NCI-H1417 (cell line): ENCODE measurements at places on chromosomes 13 and 19.

GRCh38 chr19:35029737-35030256 is 473 bp upstream of the SCN1B start:
- no peak for DNase-seq

GRCh38 chr13:72514146-72514545 is 213.3 kb downstream of the MZT1 start:
- no peak for DNase-seq

GRCh38 chr13:51246025-51246417 is 23.8 kb downstream of the FAM124A start:
- DNase-seq: no peak

GRCh38 chr19:4182084-4182810 is at the start of the genes ANKRD24 and SIRT6:
Gene ANKRD24, plus strand, starts transcription at chr19:4182689. Its CDS starts 3,737 bp downstream, at chr19:4186426.
Gene SIRT6, minus strand, starts transcription at chr19:4182563. Its CDS starts 24 bp downstream, at chr19:4182539.
- peak; percentile 97 for DNase-seq

DNA sequence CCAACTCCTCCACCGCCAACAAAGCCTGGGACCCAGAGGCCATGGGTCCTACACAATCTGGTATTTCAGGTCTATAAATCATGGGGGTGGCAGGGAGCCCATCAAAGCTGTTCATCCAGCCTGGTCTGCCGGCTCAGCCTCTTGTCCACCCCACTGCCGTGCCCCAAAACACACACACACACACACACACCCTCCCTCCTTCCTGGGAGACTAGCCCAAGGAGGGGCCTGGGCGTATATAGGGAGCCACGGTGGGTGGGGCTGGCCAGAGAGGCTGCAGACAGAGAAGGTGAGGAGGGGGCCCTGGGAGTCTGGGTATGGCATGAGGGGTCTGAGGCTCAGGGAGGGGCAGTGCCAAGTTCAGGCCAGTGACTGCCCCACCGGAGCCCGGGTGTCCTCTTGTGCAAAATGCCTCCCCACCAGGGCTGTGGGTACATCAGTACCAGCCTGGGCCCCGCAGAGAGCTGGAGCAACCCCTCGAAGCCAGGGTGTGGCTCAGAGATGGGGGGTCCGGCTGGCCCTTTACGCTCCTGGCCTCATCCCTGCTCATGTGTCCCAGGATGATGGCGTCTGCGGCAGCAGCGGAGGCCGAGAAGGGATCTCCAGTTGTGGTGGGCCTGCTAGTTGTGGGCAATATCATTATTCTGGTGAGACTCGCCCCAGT is at the start of gene UPK1A:
Gene UPK1A (plus strand): TSS at position 267 of the 663 bp plus-strand sequence. CDS start 296 bp downstream, at position 563.
- no peak for DNase-seq

DNA sequence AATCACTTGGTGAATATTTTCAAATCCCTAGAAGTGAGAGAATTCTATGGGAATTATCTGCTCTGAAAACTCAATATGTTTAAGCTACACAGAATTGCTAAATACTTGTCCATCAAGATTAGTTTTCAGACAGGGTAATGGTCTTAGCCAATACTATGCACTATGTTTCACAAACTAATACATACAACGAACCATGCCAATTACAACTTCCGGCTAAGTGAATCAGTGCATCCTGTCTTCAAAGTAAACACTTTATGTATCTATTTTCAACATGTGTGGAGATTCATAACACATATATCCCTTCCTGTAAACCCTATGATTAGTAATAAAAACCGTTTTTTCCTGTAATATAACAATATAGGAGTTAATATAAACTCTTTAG is 181.5 kb downstream of the POSTN start:
- no peak for DNase-seq

DNA sequence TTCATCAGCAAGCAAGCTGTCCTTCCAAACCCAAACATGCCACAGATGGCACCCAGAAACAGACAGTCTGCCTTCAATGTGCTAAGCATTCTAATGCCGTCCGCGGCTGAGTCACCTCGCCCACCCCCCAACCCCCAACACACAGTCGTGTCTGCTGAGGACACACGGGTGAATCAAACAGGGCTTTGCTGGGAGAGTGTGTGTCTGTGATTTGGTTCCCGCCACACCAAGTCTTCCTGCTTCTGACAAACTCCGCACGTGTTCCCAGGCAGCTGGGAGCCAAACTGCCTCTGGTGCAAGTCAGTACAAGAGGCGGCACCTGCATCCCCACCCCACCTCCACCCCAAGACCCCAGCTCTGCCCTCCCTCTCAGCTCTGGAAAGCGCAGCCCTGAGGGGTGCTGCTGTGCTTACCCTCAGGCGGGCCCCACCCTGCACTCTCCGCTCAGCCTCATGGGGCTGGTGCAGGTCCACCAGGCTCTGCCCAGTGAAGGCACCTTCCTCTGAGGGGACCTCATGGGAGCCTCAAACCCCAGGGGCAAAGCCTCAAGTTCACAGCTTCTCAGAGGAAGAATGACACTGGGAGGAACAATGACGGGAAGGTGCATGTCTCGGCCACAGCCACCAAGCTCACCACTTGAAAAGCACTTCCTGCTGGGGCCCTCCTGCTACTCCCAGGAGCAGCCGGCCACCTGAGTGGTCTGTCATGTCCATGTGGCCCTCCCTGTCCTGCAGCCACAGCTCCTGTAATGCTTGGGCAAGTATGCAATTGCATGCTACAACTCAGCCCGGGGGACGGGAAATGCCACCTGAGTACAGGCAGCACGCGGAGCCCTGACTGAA is 15.0 kb upstream of the SLC35E1 start:
- no peak for DNase-seq

DNA sequence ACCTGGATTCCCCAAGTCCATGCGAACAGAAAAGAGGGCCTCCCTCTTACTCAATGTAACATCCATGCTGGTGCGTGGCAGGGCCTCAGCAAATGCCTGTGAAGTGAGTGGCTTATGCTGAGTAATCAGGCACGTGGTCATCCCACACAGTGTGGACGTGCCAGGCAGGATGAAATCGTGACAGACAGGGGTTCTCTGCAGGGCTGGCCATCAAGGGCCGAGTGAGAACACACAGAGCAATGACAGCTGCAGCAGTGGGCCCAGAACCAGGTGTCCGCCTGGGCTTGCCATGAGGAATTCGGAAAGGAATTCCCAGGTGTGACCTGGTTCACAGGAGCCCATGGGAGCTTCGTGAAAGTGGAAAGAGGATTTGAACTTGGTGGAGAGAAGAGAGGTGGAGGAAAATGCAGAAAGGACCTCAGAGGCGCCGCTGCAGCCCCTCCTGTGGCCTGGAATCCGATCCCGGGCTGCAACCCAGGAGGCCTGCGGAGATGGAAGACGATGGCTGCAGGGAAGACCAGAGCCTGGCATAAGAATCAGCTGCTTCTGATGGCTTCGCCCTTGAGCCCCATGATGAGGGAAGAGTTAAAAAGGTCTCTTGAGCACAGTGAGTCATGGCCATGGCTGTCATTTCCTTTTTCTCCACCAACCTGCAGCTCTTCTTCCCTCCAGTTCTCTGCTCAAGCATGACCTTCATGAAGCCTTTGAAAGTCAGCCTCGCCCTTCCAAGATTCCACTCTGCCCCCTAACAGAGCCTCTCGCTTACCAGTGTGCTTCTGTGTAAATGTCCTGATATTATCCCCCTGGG is 34.6 kb upstream of the SOX1 start:
- peak; percentile 62 for DNase-seq

- no peak for DNase-seq
Observed at GRCh38 chr13:51780099-51780498, 23.9 kb downstream of the DHRS12 start.

GRCh38 chr19:18506101-18506930 is 15.6 kb downstream of the ELL start:
- DNase-seq: no peak

DNA sequence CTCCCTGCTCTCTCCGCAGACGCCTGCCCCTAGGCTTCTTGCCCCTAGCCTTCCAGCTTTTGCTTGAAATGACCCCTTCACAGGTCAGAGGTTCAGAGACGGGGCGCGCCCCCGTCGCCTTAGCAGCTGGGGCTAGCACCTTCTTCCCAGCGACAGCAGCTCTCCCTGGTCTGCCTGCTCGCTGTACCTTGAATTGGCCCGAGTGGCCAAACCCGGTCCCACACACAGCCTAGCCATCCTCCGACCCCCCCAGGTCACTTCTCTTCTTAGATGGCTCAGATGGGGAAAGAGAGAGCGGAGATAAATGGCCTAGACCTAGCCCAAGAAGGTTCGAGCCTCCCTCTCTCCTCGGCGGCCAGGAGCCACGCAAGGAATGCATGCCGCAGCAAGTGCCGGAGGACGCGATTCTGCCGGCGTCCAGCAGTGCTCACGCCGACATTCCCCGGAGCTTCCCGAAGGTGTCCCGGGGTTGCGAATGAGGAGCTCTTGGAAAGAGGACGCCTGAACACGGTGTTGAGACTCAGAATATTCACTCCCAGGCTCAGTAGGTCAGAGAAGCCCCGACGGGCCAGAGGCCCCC is 1.3 kb downstream of the CDX2 start:
- no peak for DNase-seq

- DNase-seq: peak; percentile 59
Observed at GRCh38 chr19:7926021-7926726, at the start of gene CTXN1. Gene CTXN1, minus strand, starts transcription at chr19:7926135. Its CDS starts 597 bp downstream, at chr19:7925538.

GRCh38 chr13:25699600-25699999 is 327.8 kb downstream of the ATP8A2 start:
- DNase-seq: no peak

DNA sequence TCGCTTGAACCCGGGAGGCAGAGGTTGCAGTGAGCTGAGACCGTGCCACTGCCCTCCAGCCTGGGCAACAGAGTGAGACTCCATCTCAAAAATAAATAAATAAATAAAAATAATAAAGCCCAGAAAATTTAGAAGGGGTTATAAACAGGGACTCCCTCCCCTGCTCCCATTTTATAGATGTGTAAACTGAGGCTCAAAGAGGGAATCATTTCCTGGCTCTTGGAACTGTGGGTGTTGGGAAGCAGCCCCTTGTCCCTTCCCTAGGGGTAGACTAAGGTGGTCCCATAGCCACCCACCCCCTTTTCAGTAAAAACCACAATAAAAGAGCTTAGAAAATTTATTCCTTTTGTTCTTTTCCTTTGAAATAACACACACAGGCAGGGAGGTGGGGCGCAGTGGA is 6.2 kb upstream of the SLC25A41 start:
- DNase-seq: no peak
